NCI-H1105 (cell line): ENCODE measurements at places on chromosomes 2 and 18.

DNA sequence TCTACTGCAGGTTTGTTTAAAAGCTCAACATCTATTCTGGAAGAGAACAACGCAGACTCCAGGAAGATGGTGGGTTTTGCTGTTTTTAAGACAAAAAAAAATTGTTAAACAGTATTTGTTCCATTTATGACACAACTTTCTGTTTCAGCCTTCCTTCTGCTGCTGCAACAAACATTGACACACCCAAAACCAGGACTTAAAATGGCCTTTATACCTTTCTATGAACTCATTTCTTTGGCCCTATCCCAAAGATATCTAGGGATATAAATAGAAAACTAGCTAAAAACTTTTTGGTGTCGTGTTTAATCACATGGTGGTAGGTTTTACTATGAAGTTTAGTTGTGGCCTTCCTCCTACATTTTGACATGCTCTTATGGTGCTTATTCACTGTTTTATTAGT lies 964 bp upstream of the GALNT3 start:
- DNase-seq, result no peak

GRCh38 chr2:9641641-9642040 lies 10.8 kb upstream of the YWHAQ start:
- DNase-seq, result no peak

GRCh38 chr18:703213-703967 lies 9.0 kb downstream of the ENOSF1 start:
- DNase-seq, result no peak

DNA sequence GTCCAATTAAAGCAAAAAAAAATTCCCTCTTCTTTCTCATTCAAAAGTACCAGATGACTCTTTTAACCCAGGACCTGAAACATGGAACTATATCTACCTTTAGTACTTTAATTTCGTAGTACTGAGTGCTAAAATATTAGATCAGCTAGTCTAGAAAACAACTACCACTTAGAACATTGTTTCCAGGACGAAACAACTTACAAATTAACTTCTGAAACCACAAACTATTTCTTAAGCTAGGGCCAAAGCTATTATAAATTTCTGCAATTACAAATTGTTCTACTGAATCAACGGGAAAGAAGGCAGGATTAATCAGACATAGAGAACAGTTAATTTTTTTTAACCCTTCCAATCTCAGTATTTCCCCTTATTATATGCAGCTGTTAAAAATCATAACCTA lies 39.9 kb downstream of the DARS1 start:
- DNase-seq, result no peak

- DNase-seq, result no peak
Measured at GRCh38 chr2:168649562-168649961, 152.9 kb upstream of the NOSTRIN start.

DNA sequence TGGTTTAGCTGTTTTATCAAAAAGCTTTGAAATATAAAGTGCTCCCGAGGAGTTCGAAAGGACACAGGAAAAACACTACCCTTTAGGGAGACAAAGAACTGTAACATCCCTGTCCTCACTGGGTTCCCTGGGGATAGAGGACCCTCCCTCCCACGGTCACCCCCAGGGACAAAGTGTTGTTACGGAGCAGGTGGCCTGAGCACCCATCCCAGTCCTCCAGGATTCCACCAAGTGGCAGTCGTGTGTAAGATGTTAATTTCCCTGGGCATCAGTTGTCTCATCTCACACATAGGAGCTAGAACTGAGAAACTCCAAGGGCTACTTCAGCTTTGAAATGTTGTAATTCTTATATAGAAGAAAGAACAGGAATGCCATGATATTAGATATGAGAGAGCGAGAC lies 137.7 kb downstream of the ALK start:
- no peak for DNase-seq

DNA sequence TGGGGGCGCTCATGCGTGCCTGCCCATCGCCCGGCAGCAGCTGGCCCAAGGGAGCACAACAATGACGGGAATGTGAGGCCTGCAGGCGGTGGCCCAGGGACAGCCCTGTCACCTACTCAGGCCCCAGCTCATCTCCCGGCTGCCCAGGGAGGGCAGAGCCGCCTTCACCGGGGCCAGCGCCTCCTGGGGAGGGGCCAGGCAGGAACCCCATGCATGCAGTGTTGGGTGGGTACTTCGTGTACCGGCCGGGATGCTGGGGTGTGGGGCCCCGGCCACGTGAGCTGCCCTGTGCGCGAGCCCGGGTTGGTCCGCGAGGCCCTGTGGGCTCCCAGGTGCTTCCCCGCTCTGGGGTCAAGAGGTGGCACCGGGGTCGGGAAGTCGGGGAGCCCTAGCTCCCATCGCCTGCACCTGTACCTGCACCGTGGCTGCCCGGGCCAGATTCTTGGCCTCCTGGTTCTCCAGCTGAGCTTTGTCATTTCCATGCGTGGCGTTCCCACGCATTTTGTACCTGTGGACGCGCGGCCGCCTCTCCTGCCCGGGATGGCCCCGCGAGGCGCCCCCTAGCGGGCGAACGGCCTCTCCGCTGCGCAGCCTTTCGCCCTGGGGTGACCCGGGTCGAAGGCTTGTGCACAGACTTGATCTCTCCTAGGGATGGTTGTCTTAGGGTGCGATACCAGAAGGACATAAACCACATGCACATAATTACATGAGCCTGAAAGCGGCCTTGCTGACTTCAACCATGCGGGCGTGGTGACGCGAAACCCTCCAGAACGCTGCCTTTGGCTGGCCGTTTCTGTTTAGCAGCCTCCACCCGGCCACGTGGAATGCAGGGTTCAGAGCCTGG lies 950 bp downstream of the KLHL30 start:
- DNase-seq, result no peak

GRCh38 chr2:240328526-240328925 lies 106.9 kb upstream of the GPC1 start:
- no peak for DNase-seq

DNA sequence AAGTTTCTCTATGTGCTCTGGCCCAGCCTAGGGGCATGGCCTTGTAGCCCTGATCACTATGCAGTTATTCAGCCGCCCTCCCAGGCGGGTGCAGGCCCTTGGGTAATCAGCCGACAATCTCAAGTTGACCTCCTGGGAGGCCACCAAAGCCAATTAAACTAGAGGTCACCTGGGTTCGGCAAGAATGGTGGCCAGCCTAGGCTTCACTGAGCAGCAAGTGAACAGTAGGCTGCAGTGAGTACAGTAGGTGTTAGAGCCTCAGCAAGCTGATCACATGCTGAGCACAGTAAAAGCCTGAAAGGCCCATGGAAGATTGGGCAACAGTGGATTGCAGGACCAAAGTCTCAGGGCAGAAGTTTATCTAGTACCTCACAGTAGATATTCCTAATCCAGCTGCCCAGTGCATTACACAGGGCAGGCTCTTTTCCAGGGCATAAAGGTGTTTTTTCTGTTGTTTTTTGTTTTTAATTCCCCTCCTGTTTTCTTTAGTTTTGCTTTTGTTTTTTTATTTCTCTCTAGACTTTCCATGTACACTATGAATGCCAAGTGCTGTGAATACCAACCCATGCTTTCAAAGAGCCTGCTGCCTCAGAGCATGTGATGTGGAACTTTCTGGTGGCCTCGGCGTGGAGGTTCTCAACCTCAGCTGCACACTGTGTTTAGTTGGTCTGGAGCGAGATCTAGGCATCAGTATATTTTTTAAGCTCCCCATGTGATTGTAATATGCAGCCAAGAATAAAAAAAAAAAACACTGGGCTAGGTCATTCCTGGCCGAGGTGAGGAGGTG lies 55.9 kb upstream of the ATL2 start:
- no peak for DNase-seq

DNA sequence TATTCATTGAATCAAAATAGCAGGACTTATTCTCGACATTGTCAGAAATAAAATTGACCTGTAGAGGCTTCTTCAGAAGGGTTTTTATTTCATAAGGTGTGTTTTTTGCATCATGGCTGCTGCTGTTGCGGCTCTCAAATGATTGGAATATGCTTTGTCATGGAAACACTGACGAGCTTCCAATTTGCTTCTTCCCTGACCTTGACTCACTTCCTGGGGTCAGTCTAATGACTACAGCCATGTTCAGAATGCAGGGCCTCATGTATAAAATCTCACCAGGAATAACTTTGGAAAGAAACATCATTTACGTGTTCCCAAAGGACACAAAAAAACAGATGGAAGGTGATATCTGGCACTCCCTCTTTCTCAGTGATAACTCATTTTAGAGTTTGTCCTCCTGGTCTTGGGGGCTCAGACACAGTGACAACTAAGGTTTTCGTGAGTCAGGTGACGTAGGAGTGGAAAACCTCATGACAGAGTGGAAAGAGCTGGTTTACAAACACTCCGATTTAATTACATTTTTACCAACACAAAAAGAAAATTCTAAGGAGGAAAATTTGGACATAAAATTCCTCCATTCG lies 467.0 kb upstream of the RAB12 start:
- DNase-seq, result no peak

DNA sequence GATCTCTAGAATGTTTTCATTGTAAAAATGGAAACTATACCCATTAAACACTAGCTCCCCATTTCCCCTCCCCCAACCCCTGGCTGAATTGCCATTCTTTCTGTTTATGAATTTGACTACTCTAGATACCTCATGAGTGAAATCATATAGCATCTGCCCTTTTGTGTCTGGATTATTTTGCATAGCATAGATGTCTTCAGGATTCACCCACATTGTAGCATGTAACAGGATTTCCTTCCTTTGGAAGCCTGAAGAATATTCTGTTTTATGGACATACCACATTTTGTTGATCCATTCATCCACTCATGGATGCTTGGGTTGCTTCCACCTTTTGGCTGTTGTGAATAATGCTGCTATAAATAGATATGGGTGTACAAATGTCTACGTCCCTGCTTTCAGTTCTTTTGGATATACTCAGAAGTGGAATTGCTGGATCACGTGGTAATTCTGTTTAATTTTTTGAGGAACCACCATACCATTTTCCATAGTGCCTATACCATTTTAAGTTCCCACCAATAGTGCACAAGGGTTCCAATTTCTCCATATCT lies 7.7 kb upstream of the ASB1 start:
- no peak for DNase-seq

GRCh38 chr2:239832490-239833268 lies 192.5 kb downstream of the NDUFA10 start:
- DNase-seq, result no peak

- no peak for DNase-seq
Measured at GRCh38 chr2:179974761-179975160, 32.3 kb downstream of the CWC22 start.

DNA sequence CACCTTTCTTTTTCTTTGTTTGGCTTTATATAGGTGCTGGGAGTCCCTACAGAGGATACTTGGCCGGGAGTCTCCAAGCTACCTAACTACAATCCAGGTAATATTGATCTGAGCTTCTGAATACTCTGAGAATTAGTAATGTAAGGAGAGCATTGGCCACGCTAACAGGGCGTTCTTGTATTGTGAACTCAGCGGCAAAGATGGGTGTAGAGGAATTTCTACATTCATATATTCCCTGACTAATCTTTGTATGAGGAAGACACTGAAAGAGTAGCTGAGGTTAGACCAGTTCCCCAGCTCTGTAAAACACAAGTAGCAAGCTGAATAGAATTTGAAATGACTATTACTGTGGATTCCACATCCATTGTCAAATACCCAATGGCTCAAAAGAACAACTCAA lies 48.5 kb downstream of the CDK15 start:
- DNase-seq, result no peak

DNA sequence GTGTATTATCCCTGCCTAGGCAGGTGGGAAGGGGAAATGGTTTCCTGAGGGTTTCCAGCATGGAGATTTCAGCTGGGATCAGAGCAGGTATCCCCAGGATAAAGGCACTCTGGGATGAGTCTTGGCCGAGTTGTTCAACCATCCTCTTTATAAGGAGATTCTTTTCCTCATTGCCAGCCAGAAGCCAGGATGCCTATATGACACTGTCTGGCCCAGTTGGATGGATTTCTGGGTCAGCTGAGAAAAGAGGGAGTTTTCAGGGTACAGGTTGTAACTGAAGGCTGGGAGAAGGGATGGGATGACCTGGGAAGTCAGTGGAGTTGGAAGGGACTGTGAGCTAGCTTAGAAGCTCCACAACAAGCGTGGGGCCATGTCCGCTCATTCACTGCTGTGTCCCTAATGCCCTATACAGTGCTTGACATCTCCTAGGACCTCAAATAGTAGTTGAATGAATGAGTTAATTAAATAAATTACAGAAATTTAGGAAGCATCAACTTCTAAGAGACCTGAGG lies 8.3 kb downstream of the RHOB start:
- DNase-seq, result no peak

GRCh38 chr2:9548506-9548905 lies 7.1 kb downstream of the ADAM17 start:
- DNase-seq, result no peak

- DNase-seq, result no peak
Measured at GRCh38 chr18:25650201-25650941, 298.4 kb upstream of the ZNF521 start.

DNA sequence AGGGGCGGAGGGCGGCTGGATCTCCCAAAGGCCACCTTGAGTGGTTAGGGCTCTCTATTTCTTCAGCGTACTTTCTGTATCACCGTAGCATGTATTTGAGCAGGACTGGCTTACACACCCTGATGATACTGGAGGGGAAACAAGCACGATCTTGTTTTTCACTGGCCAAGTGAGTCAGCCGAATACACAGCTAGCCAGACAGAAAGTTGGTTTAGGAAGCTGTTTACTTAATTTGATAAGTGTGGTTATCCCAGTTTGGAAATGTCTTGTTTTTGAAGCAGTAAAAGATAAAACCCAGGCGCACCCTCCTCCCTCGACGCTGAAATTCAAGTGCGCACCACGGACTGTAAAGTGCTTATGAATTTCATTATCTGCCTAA lies 582 bp downstream of the RIOK3 start:
- peak; percentile 8 for DNase-seq

GRCh38 chr18:53843113-53843760 lies 381.2 kb downstream of the MBD2 start:
- no peak for DNase-seq

- DNase-seq, result no peak
Measured at GRCh38 chr2:86283411-86284030, 53.9 kb downstream of the REEP1 start.

DNA sequence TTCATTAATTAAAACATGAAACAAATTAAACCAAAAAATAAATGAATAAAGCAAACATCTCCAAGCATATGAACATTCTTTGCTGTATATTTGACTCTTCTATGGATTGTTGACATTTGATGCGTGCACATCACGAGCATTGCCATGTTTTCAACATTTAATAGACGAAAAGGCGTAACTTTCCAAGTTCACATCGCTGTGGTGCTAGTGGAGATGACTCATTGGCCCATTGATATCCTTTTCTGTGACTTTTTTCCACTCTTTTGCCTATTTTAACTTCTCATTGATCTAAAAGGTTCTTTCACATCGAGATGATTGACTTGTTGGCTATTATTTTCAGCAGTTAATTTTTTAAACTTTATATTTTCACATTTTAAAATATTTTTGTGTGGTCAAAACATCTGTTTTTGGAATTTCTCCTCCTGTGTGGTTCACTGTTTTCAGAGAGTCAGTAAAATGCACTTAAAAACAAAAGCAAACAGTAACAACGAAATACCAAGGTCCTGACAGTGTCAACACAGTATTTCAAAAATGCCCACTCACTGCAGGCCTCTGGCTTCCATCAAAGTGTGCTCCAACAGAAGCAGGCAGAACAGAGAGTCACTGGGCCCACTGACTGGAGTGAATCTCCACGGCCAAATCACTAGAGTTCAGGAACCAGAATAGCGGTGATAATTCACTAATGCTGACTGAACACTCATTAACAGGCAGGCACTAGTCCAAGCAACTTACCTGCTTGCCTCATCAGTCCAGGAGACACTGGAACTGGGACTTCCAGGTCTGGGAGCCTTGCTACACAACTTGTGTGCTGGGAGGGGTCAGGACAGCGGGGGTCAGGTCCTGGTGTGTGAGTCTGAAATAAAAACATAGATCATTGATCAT lies 372.2 kb upstream of the SMIM21 start:
- DNase-seq, result no peak

GRCh38 chr2:20052861-20053281 lies 1.4 kb upstream of the LAPTM4A start:
- peak; percentile 24 for DNase-seq
